ENCODE measurements at places on chromosomes 11 and 22.
A peak's percentile ranks its signal among the peaks of the same experiment; 100 is the strongest.

DNA sequence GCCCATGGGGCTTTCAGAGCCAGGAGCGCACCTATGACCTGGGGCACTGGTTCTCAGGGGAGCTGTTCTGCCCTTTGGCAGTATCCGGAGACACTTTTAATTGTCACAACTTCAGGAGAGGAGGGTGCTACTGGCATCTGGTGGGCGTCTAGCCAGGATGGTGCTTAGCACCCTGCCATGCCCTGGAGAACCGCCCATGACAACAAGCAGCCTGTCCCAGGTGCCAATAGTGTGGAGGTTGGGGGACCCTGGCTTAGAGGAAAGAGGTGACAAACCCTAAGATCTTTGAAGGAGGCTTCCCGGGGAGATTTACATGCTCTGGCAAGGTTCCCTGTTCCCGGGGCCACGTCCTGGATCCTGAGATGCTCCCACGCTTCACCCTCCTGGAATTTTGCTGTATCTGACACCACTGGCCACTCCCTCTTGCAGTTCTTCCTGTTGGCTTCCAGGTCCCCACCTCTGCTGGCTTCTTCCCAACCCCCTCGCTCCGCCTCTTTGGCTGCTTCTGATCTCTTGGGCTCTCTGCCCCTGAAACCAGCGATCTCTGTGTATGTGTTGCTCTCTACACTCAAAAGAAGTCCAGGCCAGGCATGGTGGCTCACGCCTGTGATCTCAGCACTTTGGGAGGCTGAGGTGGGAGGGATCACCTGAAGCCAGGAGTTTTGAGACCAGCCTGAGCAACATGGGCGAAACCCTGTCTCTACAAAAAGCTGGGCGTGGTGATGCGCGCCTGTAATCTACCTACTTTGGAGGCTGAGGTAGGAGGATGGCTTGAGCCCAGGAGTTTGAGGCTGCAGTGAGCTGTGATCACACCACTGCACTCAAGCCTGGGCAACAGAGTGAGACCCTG, 31.1 kb downstream of the FADS3 start:
- no peak for DNase-seq

DNA sequence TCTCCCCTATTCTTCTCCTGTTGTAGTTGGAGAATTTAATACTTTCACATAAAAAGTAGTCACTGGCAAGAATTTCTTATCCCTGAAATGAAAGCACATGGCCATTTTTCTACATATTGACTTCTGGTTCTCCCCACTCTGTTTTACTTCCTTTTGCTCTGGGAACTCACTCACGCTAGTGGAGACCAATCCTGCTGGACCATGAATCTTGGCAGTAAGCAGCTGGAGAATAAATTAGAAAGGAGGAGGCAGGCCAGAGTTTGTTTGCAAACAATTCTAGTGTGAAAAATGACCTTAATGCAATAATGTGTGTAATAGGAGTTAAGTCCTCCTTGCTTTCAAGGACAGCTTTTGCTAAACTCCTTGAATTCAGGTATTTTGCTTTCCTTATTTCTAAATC, 412.3 kb upstream of the CHORDC1 start:
- DNase-seq, result no peak

GRCh38 chr22:28139516-28139915, 220.5 kb upstream of the PITPNB start:
- no peak for DNase-seq

DNA sequence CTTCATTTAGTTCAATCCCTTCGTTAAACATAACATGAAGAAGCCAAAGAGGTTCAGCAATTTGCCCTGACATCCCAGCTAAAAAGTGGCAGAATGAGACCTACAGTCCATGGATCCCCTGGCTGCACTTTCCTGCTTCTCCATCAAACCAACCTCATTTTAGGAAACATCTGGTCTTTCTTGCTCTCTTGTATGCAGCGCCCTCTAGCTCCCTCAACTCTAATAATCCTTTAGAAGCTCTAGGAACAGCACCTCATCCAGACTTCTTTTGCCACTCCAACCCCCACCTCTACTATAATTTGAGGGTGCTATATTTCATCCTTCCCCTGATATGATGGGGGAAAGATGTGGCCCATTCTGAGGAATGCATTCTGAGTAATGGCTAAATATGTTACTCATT, 7.4 kb downstream of the CNTF start:
- peak; percentile 78 for DNase-seq

- DNase-seq, result no peak
These were observed 13.2 kb upstream of the HDHD5 start for GRCh38 chr22:17172029-17172833.

GRCh38 chr11:97764605-97765004, 1256.1 kb upstream of the CNTN5 start:
- no peak for DNase-seq

GRCh38 chr22:43408009-43408408, 3.8 kb upstream of the MPPED1 start:
- DNase-seq, result no peak

DNA sequence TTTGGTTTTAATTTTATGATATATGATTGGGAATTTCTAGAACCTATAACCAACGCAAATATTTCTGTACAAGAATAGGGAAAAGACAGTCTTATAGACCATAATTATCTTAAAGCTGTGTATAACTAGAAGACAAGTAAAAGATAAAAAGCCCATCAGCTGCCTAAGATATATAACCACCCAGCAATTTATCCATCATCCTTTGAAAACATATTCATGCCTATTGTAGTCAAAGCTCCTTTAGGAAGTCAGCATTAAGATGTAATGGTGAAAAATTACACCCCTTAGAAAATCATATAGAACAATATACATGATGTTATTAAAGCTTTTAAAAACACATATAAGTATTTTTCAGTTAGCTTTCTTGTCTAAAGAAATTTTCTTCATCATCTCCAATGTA, 46.4 kb downstream of the ELP4 start:
- DNase-seq, result no peak

DNA sequence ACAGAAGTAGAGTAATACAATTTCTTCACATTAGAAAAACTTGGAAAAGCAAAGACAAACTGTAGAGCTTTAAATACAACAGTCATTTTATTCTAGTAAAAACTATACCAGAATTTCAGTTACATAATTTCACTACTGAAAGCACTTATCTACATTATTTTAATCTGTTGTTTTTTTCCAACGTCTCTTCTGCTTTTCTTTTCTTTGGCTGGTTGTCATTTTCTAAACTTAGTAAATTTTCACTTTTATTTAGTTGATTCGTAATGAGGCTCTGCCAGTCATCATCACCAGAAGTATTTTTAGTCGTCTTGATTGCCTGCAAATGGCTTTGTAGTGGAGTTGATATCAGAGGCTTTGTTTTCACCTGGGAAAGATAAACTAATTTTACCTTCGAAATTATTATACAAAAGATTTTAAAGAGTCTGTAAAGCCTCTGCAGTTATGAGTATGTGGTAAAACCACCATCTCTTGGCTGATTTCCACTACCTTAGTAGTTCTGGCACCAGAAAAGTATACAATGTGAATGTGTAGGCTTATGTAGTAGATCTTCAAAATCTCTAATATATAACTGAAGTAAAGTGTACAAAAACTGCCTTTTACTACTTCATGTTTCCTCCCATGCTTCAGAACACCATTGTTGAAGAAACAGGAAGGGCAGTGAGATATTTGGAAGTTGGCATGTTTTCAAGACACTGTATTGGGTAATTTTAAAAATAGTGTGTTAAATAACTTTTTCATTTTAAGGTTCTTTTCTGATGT, 19.2 kb downstream of the EIF3M start:
- DNase-seq, result no peak

DNA sequence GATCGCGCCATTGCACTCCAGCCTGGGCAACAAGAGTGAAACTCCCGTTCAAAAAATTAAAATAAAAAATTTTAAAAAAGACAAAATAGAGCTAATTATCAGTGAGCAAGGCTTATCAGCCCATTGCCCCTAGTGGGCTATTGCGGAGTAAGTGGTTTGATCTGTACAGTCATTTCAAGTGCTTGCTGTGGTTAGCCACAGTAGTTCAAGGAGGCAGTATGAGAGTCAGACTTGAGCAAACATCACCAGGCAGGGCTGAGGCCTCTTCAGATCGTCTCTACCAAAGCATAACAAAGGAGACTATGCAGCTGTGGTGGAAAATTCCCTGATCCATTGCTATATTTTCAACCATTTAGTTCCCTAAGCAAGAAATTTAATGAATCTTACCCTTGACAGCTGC, 4.3 kb upstream of the SBF2 start:
- no peak for DNase-seq

- DNase-seq, result no peak
These were observed 68.8 kb downstream of the PRDM11 start for GRCh38 chr11:45215098-45215865.

GRCh38 chr11:62540804-62541701, 5.6 kb downstream of the AHNAK start:
- no peak for DNase-seq

DNA sequence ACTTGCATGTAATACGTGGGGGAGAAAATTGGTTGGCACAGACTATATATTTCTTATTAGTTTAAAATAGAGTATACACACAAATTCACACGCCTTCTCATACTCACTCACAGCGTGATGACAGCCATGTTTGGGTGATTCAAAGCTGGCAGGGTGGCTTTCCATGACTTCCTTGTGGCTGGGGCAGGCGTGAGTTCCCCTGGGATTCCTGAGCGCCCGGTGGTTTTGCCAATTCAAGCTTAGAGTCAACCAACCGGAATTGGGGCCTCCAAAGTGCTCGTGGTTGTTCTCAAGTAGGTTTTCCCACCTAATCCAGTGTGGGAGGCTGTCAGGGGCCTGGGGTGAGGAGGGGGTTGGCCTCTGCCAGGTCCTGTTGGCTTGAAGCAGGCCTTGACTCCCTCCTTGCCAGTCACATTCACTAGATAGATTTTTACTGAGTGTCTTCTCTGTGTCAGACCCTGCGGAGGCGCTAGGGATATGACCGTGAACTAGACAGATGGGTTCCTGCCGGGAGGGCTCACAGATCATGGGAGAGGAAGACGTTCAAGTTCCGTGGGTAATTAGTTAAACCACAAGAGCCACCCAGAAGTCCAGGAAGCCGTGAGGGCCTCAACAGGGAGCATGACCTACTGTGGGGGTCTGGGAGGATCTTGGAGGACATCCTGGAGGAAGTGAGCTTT, 11.5 kb downstream of the PKNOX2 start:
- no peak for DNase-seq

DNA sequence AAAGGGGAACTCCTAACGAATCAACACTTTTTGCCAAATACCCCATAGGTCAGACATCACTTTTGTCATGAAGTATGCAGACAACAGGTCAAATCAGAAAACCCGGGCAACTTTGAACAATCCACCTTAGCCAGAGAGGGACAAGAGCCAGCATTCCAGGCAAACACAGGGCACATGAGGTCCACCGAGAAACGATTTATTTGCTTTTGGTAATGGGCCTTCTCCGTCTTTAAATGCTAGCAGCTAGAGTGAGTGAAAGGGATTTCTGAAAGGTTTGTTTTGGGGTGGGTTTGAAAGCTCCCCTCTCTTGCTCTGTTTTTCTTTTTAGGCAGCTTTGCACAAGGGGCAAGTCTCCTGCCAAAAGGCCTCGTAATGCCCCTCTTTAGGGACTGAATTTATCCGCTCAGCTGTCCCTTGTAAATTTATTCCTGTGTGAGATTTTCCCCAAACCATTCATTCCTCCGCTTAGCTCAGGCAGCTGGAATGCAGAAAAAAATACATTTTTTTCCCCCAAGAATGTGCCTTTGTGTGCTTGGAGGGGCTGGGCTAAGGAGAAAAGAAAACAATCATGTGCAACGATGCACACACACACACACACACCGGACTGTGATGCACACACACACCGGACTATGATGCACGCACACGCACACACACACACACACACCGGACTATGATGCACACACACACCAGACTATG, 196.9 kb downstream of the SNX19 start:
- DNase-seq, result no peak

GRCh38 chr11:121008551-121008950, 15.4 kb upstream of the TBCEL start:
- no peak for DNase-seq

DNA sequence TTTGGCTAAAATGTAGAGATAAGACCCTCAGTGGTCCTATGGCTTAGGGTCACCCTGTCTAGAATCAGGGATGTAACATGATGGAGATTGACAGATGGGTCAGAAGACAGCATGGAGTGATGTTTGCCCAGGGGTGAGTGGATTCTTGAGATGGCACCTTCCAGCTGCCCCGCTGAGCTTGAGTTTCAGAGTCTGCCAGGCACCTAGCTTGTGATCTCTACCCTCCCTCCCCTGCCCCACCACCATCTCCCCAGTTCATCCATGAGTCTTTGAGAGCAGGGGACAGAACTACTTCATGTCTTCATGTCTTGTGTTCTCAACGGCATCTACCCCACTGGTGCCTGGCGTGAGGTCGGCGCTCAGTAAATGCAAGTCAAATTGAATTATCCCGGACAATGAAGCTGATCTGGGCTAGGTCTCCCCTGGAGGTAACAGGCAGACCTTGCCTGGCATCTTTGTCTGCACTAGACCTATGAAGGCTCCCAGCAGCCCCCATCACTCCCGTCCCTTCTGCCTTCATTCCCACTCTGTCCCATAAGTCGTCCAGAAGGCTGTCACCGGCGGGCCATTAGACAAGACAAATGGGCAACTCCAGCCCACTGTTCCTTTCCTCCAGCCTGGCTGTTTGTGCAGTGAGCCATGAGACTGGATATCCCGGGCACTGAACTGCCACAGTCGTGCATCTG, 239.2 kb upstream of the TBCEL start:
- no peak for DNase-seq

DNA sequence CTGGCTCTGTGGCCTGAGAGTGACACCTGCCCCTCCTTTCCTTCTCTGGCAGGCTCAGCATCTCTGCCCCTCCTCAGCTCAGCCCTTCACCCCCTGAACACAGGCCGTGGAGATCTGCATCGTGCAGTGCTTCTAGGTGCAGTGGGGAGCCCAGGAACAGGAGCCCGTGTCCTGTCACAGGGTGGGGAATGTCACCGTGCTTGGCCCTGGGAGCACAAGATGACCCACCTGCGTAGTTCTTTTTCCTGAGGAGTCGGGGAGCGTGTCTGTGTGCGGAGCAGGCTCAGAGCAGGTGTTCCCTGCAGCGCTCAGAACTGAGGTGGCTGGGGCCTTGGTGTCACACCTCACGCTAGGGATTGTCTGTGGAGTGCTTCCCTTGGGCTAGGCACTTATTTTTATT, 10.6 kb downstream of the TBC1D22A start:
- DNase-seq, result no peak

GRCh38 chr11:14322510-14322909, 36.5 kb downstream of the RRAS2 start:
- DNase-seq, result no peak

- peak; percentile 68 for DNase-seq
These were observed 1.4 kb downstream of the TSPAN4 start for GRCh38 chr11:843818-844692.

DNA sequence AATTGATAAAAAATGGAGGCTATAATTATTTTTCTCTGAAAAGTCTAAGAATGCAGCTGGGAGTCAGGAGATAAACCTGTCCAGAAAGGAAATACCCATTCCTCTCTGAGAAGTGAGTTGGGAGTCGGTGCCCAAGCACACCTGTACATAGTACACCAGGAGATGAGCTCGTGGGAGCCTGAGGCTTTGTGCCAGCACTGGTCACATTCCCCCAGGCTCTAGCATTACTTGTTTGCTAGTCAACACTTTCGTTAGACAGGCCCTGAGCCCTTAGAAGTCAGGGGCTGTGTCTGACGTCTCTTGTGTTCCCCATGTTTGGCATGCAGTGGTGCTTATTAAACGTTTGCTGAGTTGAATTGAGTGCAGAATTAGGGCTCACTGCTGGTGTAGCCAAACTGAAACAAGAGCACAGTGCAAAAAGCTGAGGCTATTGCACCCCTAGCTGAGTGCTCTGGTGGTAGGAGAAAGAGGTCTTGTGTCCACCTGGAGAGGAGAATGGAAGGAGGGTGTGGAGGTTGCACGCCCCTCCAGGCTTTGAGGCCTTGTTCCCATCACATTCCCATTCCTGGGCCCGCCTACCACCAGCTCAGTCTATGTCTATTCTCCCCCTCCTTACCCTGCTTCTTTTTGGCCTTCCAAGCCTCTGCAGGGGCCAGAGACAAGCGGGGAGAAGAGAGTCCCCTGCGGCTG, 6.8 kb downstream of the ROBO4 start:
- DNase-seq, result no peak

Measured in A673 (cell line).